ENCODE measurements at places on chromosomes 7 and 10.
A peak's percentile ranks its signal among the peaks of the same experiment; 100 is the strongest.

DNA sequence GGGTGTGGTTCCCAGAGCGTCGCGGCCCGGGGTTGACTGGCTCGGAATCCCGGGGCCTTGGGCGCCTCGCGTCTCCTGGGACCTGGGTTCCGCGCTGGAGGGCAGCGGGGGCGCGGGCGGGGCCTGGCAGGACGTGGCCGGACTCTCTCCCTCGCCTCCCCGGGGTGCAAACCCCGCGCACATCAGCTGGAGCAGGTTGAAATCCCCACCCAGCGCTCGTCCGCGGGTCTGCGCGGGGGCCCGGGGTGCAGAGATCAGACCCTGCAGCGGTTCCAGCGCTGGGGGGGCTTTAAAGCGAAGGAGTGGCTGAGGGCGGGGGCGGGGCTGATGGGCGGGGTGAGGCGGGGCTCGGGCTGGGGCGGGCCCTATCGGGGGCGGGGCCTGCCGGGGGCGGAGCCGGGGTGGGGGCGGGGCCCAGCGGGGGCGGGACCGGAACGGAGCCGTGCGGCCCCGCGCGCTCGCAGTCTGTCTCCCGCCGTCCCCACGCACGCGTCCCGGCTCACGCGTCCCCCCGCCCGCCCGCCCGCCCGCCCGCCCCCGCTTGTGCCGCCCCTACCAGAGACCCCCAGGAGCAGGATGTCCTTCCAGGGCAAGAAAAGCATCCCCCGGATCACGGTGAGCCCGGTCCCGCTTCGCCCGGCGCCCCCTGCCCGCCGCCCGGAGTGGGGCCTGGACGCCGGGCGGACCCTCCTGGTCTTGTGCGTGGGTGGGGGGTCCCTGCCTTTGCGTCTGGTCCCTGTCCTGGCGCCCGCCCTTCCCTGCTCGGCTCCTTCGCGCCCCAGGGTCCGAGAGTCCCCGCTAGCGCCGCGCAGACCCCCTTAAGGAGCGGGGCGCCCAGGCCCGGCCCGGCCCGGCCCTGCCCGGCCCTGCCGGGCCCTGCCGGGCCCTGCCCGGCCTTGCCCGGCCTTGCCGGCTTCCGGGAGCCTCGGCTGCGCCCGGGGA is at the start of gene DPYSL4:
DPYSL4 (plus strand) TSS at position 461 of the 942 bp plus-strand sequence; CDS start at position 577, 116 bp downstream.
- DNase-seq, result no peak

DNA sequence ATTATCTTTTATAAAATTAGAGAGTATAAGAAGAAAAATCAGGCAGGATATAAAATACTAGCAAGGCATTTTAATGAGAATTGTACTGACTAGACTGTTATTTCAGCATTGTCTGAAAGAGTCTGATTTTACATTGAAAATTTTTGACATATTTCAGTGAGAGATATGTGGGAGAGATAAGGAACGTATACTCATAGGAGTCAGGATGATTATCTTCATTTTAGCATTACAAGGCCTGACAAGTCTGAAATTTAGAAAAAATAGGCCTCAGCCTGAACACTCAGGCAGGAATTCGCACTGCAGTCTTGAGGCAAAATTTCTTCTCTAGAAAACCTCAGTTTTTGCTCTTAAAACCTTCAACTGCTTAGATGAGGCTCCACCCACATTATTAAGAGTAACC is 386.0 kb downstream of the HGF start:
- DNase-seq, result no peak

GRCh38 chr7:151968357-151968756 is 12.1 kb downstream of the GALNTL5 start:
- peak; percentile 72 for DNase-seq

- DNase-seq, result no peak
Observed at GRCh38 chr7:123199883-123200282, at the start of gene SLC13A1. SLC13A1 (minus strand) TSS chr7:123199969; CDS start chr7:123199946, 23 bp downstream.

- no peak for DNase-seq
Observed at GRCh38 chr7:91266689-91267090, 2.5 kb downstream of the FZD1 start.

DNA sequence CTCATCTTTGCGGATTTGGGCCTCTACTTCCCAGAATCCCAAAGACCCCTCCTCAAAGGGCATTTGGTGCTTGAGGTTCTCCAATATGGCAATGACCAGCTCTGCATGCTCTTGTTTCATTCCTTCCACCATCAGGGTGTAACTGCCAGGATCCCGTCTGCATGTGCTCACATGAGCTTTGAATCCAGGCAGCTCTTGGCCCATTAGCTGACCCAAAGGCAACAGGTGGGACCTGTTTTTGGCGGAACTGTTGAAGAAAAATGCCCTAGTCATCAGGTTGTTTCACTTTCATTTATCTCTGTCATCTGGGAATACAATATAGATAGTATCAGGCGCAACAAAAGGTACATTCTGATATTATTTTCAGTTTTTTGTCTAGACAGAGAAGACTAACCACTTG is 159.1 kb upstream of the TCF7L2 start:
- DNase-seq, result no peak

DNA sequence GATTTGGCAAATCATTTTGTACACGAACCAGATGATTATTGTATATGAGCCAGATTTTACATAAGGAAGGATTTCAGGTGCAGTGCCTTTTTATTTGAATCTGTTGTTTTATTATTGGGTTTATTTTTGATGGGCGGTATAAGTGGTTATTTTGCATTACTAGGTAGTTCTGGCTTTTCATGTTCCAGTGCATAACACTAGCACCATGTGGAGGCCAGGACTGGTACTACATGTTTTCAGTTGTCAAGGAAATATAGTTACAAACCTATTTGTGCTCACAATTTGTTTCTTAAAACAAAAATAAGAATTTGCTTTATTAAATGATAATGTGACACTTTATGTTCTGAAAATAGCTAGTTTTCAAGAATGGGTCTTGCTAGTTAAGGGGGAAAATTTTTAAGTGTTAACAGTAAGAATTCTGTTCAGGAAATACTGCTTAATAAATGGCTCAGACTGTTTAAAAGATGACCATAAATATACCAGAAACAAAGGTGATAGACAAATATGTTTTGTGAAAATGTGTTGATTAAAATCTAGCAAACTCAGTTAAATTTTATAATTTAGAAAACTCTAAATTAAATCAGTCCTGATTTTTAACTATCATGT is 7.1 kb upstream of the SEMA3E start:
- DNase-seq, result no peak
